NCI-H1092 (cell line): ENCODE measurements at places on chromosomes 12 and 14.

DNA sequence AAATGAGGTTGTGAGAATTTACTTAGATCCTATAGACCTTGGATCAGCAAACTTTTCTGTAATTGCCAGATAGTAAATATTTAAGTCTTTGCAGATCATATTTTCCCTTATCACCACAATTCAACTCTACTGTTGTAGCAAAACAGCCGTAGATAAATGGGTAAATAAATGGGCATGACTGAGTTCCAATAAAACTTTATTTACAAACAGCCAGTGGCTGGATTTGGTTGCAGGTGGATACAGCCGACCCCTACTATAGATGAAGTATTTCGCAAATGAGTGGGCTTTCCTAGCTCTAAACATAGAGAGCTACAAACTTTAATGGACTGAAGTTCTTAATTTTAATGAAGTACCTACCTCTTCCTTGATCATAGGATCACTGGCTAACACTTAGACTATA lies 100.7 kb downstream of the GPATCH2L start:
- no peak for DNase-seq

- DNase-seq = no peak
These were observed 4.6 kb upstream of the SBNO1 start for GRCh38 chr12:123369229-123369628.

GRCh38 chr12:4322726-4323125 lies 1.7 kb downstream of the TIGAR start:
- no peak for DNase-seq

DNA sequence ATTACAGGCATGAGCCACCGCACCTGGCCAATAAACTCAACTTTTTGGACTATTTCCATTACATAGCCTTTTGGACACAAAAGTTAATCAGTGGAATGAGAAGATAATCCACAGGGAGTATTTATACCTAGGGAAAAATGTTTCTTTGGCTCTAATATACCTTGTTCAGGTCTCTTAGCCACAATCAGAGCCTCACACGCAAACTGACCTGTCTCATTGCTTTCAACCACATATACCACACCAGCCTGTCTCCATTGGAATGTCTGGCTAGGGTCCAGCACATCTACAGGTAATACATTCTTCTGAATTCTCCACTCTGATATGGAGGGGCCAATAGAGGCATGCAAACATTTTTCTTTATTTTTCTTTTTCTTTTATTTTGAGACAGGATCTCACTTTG lies 3.8 kb upstream of the RBMS2 start:
- DNase-seq = no peak

DNA sequence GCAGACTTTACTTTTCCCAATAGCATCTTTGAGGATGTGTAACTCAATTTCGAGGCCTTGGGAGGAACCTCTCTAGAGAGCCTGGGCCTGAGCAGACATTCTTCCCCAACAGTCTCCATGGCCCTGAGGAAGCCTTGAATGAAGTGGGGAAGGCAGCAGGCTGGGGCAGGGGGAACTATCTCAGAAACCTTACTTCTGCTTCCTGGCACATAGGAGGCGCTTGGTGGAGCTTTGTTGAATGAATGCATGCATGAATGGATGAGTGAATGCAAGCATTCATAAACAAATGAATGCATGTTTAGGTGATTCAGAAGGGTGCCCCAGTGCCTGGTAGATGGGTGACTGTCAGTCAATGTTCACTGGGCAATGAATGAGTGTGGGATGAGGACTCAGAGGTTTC lies 58.3 kb downstream of the GALNT16 start:
- DNase-seq = no peak

- no peak for DNase-seq
These were observed 9.2 kb downstream of the HIF1A start for GRCh38 chr14:61704554-61704953.

- no peak for DNase-seq
These were observed 3.7 kb upstream of the FAIM2 start for GRCh38 chr12:49907352-49907751.

GRCh38 chr12:1466481-1467154 lies 127.8 kb downstream of the FBXL14 start:
- DNase-seq = no peak

DNA sequence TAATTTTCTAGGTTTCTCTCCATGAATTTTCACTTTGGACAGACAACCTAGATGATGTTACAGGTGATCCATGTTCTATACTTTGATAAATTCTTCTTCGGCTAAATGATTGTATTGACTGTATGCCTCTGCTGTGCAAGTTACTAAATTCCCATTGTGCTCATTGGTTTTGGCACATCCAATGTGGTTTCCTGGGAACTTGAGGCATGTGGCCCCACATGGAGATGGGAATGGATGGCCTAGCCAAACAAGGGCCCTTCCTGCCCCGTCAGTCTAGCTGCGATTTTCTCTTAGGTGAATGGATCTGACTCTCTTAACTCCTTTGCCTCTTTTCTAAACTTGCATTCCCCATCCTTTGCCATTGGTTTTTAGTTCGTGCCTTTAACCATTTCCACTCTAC lies 186.2 kb downstream of the PELI2 start:
- no peak for DNase-seq

DNA sequence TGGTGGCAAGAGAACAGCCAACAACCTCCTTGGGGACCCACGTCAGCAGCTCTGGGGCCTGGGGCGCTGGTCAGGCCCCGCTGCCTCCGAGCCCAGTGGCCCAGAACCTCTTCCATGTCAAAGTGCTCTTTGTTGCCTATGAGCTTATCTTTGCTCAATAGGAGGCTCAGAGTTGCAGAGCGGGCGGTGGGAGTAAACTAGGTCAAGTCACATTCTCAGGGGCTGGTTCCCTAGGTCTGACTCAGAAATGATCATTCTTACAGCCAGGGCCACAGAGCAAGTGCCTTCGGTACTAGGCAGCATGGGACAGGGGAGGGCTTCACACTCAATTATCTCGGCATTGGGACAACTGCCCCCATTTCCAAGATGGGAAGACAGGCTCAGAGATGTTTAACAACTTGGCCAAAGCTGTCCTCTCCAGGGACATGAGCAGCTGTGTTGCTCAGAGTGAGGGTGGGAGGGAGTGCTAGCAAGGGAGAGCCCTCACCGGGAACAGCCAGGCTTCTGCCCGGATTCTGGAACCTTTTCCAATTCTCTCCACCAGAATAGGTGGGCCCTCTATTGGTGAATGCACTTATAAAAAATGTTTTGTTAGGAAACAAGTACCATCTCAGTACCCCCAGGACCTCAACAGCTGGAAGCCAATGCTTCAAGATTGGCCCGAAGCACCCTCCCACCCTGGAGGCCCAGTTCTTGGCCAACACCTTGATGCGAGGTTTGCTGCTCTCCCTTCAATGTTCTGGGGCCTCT lies 11.9 kb downstream of the SLC25A29 start:
- DNase-seq = no peak

- DNase-seq = no peak
These were observed 117.6 kb upstream of the RASSF8 start for GRCh38 chr12:25840678-25841465.

GRCh38 chr14:67018720-67019119 lies 170.5 kb upstream of the GARIN2 start:
- DNase-seq = no peak

- no peak for DNase-seq
These were observed 151.8 kb upstream of the FKBP4 start for GRCh38 chr12:2642896-2643425.

DNA sequence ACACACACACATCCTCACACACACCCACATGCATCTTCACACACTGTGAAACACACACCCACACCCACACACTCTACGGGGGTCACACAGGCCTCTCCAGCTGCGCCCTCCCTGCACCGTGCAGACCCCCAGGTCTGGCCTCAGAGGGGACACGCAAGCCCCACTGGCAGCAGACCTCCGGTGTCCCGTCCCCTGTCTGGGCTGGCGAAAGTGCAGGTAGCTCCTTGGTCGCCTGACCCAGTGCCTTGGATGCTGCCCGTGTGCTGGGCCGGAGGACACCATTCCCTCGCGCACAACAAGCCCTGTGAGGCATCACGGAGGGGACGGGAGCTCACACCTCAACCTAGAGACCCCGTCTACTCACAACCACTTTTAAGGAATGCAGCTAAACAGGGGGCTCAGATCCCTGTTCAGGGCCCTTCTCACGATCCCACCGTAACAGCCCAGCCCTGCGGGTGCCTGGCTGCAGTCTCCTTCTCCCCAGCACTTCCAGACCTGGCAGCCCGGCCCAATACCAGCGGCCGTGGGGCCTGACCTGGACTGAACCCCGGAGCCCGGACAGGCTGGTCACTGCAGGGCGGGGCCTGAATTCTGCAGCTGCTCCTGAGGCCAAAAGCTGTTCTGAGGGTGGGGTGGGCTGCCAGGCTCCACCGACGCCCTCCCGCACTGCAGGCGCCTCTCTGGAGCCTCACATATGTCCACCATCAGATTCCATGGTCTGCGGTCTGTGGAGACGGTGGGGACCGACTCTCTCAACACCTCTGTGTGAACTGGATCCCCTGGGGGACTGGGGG lies 42.1 kb upstream of the FZD10 start:
- no peak for DNase-seq
